Fibroblast of villous mesenchyme (primary cell): ENCODE measurements at places on chromosomes 5 and 9. TPM values are rescaled to one million over a fixed set of nuclear protein-coding genes. Genes with fewer than 3 reads are reported as not detected.
A peak's percentile ranks its signal among the peaks of the same experiment; 100 is the strongest.

GRCh38 chr9:131728961-131729360 is 10.9 kb downstream of the RAPGEF1 start:
- DNase-seq, result no peak

DNA sequence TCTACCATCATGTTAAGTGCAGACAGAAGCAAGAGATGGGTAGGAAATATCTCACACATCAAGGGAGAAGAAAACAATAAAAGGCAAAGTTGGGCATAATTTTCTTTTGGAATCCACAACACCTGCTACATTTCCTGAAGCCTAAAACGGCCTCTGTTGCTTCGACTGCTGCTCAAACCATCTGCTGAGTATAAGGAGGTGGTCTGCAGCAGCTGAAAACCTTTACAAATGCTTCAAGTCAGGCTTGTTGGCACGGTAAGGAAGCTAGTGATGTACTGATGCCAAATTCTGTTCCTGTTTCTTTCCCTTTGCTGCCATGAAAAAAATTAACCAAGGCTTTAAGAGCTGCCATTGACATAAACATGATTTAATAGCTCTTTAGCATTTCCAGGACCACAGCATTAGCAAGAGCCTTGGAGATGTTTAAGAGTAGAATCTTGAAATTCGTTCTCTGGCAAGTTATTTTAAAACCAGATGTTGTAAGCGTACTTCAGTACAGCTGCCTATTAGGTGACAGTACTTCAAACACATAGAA is 75.6 kb downstream of the DMRTA1 start:
- DNase-seq, result no peak

DNA sequence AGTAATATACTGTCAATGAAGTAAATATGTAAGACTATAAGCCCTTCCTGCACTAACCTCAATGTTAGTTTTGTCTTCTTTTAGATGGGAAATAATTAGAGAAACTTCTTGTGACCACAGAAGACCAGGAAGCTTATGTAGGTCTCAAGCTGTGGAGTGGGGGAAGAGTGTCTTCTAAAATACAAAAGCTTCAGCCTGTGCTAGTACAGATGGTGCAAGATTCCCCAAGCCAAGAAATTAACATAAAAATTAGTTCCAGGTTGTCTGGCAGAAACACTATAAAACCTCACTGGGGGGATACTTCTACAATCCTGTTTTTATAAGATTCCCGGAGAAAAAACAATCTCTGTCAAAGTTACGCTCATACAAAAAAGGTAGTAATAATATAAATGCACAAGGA is 103.6 kb downstream of the FNBP1 start:
- no peak for DNase-seq

DNA sequence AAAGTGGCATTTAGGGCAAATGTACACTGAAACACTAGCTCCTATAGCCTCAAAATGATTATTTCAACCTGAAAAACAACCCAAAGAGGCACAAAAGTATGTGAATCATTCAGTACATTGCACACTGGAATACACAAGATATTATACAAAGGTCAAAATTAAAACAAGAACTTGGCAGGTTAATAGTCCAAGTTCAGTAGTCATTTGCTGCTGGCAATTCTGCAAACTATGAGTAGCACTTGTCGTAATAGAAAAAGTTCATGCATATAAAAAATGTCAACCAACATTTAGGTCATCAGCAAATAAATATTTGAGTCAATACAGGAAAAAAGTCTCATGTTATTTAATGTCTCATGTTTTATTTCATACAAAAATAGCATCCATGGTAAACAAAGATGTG is 98.7 kb downstream of the LPAR1 start:
- no peak for DNase-seq

DNA sequence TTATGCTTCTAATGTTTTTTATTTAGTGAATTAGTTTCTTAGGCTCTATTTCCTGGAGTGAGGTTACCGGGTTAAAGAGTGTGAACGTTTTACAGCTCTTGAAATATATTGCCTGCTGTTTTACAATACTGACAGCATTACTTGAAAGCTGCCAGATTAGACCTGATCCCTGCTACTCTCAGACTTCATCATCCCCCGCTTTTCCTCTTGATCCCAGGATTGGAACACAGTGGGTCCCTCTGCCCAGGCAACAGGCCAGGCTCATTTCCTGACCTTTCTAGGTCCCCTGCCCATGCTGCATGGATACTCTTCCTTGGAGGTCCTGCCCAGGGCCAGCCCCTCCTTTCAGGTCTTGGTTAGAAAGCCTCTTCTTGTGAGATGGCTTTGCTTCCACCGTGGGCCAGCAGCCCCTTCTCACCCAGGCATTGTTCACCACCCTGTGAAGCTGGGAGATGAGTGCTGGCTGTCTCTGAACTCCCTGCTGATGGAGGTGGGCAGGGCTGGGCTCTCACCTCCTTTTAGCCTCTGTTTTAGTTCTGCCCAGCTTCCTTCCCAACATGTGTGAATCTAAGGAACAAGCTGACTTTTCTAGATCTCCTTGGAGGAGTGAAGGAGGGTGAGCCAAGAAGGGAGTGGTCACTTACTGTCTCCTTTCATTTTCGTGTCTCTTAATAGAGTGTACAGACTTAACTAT is 15.5 kb upstream of the FAM120AOS start:
- DNase-seq, result peak; percentile 83

GRCh38 chr9:129240581-129241211 is 62.6 kb upstream of the IER5L start:
- DNase-seq, result no peak

GRCh38 chr9:69535286-69535832 is 136.8 kb downstream of the APBA1 start:
- no peak for DNase-seq

GRCh38 chr9:81389569-81389993 is 299.8 kb downstream of the TLE1 start:
- DNase-seq, result peak; percentile 88

DNA sequence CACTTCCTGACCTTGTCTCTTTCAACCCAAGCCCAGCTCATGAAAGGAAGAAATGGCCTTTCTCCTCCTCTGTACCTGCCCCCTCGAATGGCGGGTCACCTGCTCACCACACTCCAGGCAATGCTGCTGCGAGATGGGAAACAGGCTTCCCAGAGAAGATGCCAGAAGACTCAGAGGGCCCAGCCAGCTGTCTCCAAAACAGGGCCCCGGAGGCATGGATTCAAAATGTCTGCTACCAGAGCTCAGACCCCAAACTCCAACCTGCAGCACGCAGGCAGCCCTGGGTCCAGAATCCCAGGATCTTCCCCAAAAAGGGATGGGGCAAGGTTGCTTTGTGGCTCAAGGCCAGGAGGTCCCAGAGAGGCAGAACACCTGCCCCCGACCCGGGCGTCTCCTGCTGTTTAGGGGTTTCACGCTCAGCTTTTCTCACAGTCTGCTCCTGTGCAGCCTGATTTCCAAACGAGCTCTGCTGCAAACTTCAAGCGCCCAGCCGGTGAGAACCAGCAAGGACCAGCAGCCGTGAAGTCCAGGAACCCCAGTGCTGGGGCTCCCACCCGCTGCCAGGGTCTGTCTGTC is 42.5 kb downstream of the VAV2 start:
- DNase-seq, result no peak

DNA sequence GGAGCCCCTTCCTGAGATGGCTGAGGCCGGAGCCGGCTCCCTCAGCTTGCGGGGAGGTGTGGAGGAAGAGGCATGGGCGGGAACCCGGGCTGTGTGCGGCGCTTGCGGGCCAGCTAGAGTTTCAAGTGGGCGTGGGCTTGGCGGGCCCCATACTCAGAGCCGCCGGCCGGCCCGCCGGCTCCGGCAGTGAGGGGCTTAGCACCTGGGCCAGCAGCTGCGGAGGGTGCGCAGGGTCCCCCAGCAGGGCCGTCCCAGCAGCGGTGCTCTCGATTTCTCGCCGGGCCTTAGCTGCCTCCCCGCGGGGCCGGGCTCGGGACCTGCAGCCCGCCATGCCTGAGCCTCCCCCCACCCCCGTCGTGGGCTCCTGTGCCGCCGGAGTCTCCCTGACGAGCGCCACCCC is 67.9 kb upstream of the SLC28A3 start:
- DNase-seq, result no peak

GRCh38 chr5:109859537-109859936 is 169.8 kb downstream of the MAN2A1 start:
- DNase-seq, result no peak

DNA sequence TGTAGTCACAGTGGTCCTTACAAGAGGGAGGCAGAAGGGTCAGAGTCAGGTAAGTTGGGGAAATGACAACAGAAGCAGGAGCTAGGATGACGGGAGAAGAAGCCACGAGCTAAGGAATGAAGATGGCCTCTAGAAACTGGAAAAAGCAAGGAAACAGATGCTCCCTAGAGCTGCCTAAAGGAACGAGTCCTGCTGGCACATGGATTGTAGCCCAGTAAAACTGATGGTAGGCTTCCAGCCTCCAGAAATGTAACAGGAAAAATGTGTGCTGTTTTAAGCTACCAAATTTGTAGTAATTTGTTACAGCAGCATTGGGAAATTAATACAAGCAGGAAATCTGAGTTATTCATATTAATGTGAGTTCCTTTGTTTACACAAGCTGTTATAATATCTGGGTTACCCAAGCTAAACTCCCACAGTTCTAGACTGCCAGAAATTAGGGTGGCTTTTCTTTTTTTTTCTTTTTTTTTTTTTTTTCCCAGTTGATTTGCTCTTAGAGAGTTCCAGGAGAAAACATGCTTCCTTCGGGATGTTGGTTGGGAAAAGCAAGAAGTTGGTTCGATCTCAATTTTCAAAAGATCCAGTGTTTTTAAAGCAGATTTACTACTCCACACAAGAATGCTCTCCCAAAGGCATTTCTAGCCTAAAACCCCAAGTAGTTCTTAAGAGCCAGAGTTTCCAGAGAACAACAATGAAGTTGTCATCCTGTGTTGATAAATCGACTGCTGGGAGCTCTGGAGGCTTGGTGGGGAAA is 400.0 kb upstream of the SLC24A2 start:
- DNase-seq, result no peak

DNA sequence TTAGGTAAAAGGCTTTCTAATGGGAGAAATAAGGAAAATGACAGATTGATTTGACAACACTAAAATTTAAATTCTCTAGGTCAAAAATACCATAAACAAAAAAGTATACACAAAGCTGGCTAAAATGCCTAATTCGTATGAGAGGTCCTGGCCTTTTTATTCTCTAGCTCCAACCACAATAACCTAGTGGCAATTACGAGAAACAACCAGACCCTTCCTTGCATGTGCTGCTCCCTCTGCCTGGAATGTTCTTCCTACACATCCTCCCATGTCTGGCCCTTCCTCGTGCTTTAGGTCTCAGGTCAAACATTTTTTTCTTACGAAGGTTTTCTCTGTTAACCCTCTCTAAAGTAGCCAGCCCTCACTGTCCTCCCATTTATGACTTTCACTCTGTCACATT is 176.4 kb upstream of the PLPPR1 start:
- DNase-seq, result no peak

DNA sequence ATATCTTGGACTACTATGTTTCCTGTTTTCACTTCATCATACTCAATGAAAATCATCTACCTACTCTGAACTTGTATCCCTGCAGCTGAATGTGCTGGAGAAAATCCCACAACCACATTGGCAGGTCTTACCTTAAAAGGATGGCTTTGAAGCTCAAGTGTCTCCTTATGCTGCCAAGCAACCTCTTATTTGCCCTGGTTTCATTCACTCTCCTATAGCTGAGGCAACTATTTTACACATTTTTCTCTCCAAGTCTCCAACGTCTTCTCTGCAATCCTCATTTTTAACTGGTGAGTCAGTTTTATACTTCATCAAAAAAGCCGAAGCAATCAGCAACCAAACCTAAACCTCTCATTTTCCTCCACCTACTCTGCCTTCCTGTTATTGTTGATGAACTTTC is 49.7 kb downstream of the POU4F3 start:
- DNase-seq, result no peak

DNA sequence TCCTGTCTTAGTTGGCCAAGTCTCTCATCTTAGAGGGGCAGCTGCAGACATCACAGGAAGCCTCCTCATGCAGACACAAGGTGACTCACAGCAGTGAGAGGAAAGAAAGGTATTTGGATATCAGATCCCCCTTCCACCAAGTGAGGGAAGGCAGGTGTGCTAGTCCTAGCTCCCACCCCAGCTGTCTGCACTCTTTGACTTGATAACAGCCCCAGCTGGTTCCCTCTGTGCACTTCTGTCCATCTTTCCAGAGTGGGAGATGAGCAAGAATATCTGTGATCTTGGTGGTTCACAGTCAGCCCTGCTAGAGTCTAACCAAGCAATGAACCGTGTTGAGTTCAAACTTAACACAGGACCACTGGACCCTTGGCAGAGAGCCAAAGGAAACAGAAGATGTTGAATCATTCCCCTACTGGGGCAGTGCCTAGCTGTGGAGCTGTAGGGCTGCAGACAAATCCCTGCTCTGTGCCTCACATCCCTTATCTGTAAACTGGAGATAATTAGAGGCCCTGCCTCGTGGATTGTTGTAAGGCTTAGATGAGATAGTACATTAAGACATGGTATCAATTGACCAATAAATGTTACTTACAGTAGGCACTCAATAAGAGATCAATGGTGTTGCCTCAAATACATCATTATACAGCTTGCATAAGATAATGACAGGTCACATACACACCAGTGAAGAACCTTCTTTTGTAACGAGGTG is 39.1 kb downstream of the SH3RF2 start:
- peak; percentile 38 for DNase-seq

- no peak for DNase-seq
Measured at GRCh38 chr9:27471366-27471765, 52.7 kb upstream of the IFNK start.

GRCh38 chr5:146906803-146907202 is 28.2 kb upstream of the PPP2R2B start:
- no peak for DNase-seq

- no peak for DNase-seq
Measured at GRCh38 chr5:59569608-59570334, 323.8 kb downstream of the PDE4D start.

GRCh38 chr9:32423371-32423770 is 38.9 kb downstream of the ACO1 start:
- peak; percentile 90 for DNase-seq

GRCh38 chr9:92185096-92185495 is 69.9 kb upstream of the SPTLC1 start:
- no peak for DNase-seq

The IRX1 gene
- not detected in 2 replicates for total RNA-seq

The MEIKIN gene
- not detected in 2 replicates for total RNA-seq

The FAM153A gene
- not detected in 2 replicates for total RNA-seq

The TXNDC8 gene
- not detected in 2 replicates for total RNA-seq

The HAVCR2 gene
- not detected in 2 replicates for total RNA-seq

The NTRK2 gene
- not detected in 2 replicates for total RNA-seq

The IFNK gene
- not detected in 2 replicates for total RNA-seq

The GLRA1 gene
- not detected in 2 replicates for total RNA-seq

The ADRA1B gene
- total RNA-seq, result under 0.01 and 0.43 TPM in 2 replicates

The C9orf85 gene
- 9.7 and 16.4 TPM in 2 replicates for total RNA-seq

The PDE6A gene
- under 0.01 TPM in 1 of 2 replicates, not detected in the other for total RNA-seq

The OR13J1 gene
- total RNA-seq, result not detected in 2 replicates

The SEPTIN8 gene
- 43.5 and 51.4 TPM in 2 replicates for total RNA-seq

The CDH10 gene
- total RNA-seq, result 0.97 and 2.2 TPM in 2 replicates

The PCDHB12 gene
- under 0.01 TPM in 1 of 2 replicates, not detected in the other for total RNA-seq
